Colonic mucosa (tissue), 4 donors: ENCODE measurements at places on chromosomes 13 and 19. TPM values are rescaled to one million over a fixed set of nuclear protein-coding genes. Genes with fewer than 3 reads are reported as not detected.

DNA sequence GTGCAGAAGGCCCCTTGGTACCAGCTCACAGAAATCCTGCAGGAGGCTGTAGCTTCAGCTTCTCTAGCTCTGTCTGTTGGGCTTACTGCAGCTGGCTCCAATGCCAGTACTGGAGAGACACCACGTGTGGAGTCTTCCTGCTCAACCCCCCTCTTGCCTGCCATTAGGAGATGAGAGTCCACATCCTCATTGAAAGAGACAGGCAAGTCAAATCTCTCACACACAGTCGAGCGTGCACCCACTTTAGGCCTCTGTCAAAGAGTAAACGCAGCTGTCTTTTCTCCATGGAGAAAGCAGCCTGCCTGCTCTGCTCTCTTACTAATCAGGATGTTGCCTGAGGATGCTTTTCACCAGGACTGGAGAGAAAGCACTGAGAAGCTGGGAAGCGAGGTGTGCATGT, 523.0 kb upstream of the NBEA start:
- DNase-seq, result no peak

DNA sequence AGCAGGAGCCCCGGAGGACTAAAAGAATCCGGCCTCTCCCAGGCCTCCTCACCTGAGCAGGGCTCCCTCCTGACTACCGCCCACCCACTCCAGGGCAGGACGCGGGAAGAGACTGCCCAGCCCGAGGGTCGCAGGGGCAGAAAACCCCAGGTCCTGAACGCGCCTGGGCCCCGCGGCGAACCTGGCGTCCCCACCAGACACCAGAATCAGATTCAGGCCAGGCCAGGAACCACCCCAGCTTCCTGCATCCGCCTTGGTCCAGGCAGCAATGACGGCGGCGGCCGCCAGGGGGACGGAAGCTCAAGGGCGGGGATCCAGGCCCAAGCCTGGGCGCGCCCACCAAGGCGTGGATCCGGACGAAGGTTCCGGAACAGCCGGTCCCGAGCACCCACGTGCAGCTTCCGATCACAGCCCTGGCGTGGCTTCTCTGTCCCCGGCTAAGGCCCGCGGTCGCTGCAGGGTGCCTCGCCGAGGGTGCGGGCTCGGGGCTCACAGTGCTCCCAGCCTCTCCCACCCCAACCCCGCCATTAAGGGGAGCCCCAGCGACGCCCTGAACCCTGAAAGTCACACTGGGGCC, 3.6 kb downstream of the LGALS7 start:
- peak; percentile 92 for DNase-seq

DNA sequence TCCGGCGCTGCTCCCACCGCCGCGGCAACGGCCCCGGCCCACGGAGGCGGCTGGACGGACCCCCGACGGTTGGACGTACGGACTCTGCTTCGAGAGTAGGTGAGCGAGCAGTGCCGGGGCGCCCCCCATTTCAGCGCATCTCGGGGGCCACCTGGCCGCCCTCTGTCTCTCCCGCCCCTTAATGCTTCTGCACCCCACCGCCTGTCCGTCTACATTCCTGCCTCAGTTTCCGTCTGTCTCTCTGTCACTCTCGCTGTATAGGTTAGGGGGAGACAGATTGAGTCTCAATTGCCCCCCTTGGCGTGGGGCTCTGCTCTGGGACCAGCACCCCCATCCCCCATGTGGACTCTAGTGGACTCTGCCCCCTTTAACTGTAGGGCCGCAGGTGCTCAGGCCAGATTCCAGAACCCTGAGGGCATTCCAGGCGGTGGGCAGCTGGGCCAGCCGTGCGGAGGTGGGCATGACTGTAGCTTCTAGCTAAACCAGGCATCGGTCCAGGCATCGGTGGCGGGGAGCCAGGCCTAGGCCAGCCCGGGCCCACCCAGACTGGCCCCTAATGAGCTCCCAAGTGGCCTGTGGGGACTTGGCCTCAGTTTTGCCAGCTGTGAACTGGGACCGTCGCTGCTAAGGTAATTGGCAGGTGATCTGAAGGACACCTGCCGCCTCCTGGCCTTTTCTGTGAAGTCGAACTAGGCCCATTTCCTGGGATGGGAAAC, 373 bp downstream of the TNFAIP8L1 start:
- peak; percentile 55 for DNase-seq

- DNase-seq, result no peak
These were observed 91.3 kb upstream of the C1QTNF9B start for GRCh38 chr13:23988546-23989122.

DNA sequence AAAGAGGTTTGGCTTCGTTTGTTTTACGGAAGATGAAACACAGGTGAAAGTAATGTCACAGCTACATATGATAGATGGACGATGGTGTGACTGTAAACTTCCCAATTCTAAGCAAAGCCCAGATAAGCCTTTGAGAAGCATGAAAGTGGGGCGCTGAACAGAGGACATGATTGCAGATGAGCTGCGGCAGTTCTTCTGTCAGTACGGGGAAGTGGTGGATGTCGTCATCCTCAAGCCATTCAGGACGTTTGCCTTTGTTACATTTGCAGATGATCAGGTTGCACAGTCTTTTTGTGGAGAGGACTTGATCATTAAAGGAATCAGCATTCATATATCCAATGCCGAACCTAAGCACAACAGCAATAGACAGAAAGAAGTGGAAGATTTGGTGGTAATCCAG, 111.5 kb upstream of the DIAPH3 start:
- DNase-seq, result no peak

DNA sequence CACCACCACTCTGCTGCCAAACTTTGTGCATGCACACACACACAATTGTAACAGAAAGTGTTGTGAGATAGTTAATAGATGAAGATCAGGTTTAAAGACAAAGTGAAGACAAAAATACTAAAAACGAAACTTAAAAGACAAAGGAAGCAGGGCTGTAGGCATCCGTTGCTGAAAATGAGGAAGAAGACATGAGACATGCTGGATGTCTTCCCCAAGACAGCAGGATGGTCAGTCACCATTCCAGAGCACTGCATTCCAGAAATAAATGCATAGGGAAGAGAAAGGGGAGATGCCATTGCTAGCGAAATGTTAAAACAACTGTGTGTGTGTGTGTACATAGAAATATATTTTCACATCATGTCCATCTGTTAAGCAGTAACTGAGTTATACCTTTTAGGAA, 520.1 kb downstream of the SUCLA2 start:
- DNase-seq, result no peak

DNA sequence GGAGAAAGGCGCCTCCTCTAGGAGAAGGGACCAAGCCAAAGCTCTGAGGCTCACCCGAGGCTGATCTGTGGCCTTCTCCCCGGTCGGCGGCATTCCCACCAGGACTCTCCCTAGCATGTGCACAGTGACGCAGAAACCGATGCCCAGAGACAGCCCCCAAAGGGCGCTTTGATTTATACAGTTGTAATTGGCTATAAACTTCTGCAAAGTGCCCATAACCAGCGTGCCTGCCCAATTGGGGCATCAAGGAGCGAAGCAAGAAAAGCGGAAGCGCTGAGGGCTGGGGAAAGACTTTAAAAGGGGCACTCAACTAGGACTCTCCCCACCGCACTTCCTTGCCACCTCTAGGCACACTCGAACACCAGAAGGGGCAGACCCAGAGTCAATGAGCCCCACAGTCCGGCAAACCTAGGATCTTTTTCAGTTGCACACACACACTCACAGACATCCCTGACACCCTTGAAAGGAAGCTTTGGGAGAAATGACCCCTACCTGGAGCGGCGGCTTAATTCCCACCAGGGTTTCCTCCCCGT, 1.8 kb downstream of the CDX2 start:
- peak; percentile 66 for DNase-seq

DNA sequence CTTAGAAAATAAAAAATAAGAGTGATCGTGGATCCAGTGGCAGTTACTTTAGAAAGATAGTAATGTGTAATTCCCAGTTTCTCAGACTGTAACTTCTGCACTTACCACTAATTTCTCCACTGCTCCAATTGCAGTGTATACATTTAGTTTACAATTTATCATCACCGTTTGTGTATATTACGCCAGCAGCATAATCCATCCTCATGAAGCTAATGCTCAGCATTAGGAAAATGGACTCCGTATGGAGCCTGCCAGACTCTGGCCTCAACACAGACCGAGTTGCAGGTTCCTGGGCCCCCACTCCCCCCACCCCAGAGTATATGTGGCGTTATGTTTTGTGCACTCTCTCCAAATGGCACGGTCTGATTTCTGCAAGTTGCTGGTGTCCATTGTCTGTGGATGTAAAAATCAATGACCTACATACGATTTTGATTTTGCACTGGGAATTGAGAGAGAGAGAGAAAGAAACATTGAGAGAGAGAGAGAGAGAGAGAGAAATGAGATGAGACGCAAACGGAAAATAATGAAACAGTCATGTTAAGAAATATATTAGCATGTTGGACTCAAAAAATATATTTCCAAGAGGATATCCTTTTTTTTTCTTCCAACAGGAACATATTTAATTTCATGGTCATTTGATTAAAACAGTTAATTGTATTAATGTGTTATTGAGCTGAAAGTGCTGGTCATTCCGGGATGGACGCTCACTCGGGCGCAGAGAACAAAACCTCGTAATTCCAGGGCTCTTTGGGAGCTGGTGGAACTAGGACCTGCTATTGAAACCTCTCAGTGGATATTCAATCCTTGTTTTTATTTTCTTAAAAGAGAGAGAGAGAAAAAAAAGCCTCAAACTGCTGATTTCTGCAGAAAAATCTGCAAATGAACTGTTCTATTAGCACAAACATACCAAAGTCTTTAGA, 278.8 kb downstream of the TSHZ3 start:
- DNase-seq, result no peak

GRCh38 chr13:26697069-26697955, 63.3 kb downstream of the GPR12 start:
- DNase-seq, result no peak

- DNase-seq, result no peak
These were observed 28.9 kb upstream of the TNFRSF19 start for GRCh38 chr13:23541221-23541824.

GRCh38 chr19:3452171-3452941, 28.0 kb downstream of the SMIM24 start:
- no peak for DNase-seq

- no peak for DNase-seq
These were observed 39.3 kb downstream of the RFXAP start for GRCh38 chr13:36858290-36858689.

- no peak for DNase-seq
These were observed 50.8 kb downstream of the LATS2 start for GRCh38 chr13:21010621-21011020.

GRCh38 chr13:97716746-97717145, 236.7 kb upstream of the IPO5 start:
- no peak for DNase-seq

DNA sequence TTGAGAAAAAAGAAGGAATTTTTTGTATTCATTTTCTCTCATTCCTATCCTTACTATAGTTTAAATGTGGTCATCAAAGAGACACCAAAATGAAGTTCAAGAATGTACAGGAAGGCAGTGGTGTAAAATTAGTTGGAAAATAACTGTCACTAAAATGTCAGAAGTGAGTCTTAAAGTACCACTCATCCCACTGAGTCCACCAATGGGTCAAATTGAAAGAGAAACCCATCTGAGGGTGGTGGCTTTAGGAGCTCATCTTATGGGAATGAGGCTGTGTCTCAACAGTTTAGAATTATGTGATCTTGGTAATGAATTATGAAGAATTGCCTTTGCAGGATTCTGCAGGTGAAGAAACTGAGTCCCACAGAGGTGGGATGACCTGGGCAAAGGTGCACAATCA, 403.5 kb downstream of the FGF9 start:
- no peak for DNase-seq

DNA sequence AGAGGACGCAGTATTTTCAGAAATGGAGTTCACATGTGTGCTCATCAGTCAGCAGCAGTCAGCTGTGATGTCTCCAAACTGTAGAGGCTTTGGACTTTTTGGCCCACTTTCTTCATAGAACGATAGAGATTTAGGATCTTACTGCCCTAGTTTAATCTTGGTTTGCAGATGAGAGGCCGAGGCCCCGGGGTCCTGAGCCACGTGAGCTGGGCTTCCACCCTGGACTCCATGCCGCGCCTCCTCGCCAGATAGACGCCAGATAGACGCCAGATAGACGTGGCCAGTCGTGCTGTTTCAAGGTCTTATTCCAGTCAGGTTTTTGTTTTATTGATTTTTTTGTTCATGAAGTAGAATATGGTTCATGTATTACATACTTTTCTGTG, 11.7 kb upstream of the MCF2L start:
- no peak for DNase-seq

DNA sequence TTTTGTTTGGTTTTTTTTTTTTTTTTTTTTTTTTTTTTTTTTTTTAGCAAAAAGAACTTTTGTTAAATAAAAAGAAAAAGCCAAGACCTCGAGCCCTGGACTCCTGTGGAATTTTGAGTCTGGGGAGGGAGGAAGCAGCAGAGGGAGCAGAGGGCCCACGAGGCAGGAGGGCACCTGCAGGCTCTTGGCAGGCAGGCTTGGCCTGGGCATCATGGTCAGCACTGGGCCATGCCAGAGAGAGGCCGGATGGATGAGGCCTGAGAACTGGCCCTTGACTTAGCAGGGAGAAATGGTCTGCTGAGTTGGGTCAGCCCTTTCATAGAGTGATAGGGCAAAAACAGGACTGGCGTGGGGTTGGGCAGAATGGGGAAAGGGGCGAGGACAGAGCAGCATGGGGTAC, 100.4 kb downstream of the GPR12 start:
- no peak for DNase-seq

GRCh38 chr19:43541920-43542650, 9.1 kb downstream of the ZNF575 start:
- no peak for DNase-seq

PIK3R2 gene
- 42.9 TPM for total RNA-seq

ZNF844 gene
- 8.3 TPM for total RNA-seq

ICAM4 gene
- total RNA-seq, result 0.37 TPM

LNX2 gene
- 30.3 TPM for total RNA-seq

MEIOSIN gene
- total RNA-seq, result not detected

GTPBP3 gene
- 26.9 TPM for total RNA-seq

TMEM272 gene
- total RNA-seq, result 0.12 TPM

ARHGEF1 gene
- total RNA-seq, result 98.7 TPM

ATP1A3 gene
- total RNA-seq, result 0.35 TPM

ZSWIM4 gene
- 4.3 TPM for total RNA-seq

CABP5 gene
- not detected for total RNA-seq

NKPD1 gene
- 0.07 TPM for total RNA-seq

RINL gene
- 5.1 TPM for total RNA-seq

GRIK5 gene
- total RNA-seq, result 2.3 TPM

PSG3 gene
- total RNA-seq, result not detected
